Aortic smooth muscle cell (primary cell): ENCODE measurements at places on chromosomes 16 and 17. TPM values are rescaled to one million over a fixed set of nuclear protein-coding genes. Genes with fewer than 3 reads are reported as not detected.

The THRA gene
- total RNA-seq = 21.1 and 28.8 TPM in 2 replicates

The SLC16A11 gene
- not detected in 2 replicates for total RNA-seq

The LDHD gene
- total RNA-seq = 0.26 and 0.31 TPM in 2 replicates

The TEX19 gene
- total RNA-seq = not detected in 2 replicates

The TM4SF5 gene
- total RNA-seq = not detected in 2 replicates

The B9D1 gene
- 38.8 and 45.8 TPM in 2 replicates for total RNA-seq

The ARHGDIG gene
- total RNA-seq = 0.37 and 0.66 TPM in 2 replicates

The JPT2 gene
- 22.6 and 24.3 TPM in 2 replicates for total RNA-seq

The GAST gene
- total RNA-seq = not detected in 2 replicates
